ENCODE measurements at places on chromosomes 1 and 21.

- DNase-seq: no peak
Measured at GRCh38 chr1:83839566-83840173, 159.3 kb downstream of the TTLL7 start.

DNA sequence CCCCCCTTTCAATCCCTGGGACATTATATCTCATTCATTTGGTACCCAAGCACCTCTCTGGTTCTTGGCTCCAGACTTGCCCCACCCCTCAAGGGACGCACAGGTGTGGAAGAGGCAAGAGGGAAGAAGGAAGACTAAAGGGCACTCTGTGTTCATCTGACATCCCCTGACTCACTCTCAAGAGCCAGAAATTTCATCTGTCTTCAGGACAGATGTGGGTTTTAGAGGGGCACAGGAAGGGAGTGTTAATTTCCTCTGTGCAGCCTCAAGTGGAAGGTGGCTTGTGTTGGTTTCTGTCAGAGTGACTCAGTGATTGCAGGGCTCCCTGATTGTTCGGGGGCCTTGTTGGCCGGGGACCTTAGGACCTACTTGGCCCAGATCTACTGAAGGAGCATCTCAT is 2.4 kb downstream of the C2CD4D start:
- no peak for DNase-seq

DNA sequence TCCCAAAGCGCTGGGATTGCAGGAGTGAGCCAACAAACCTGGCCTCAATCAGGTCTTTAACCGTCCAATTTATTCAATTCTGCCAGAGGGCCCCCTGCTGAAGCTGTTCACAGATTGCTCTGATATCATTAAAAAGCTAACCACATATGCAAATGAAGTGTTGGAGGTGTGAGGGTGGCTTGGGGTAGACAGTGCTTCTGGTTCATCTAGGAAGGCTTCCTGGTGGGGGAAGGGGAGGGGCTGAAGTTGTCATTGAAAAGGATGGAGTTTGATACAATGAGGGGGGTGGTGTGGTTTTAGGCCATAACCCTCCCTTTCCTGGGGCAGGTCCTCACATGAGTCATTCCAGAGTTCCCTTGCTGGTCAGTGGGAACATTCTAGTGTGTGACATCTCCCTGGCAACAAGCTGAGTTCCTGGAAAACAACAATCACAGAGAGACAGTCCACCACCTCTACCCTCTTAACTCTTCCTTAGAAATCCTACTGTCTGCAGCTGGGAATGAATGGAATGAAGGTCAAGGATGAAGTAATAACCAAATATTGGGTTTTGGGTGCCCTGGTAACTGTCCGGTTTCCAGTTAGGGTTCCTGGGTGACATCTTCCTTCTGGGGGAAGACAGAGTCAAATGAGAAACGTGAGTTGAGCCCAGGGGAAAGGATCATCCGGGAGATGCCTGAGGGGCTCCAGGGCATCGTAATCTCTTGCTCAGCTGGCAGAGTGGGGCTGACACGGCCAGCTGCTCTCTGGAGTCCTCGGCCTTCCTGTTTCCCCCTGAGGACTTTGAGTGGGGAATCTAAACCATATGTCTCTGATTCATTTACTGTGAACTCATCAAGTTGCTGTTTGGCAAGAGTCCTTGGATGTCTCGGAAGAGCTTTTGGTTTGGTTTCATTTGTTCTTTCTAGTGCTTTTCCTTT is 32.2 kb downstream of the BATF3 start:
- no peak for DNase-seq

GRCh38 chr1:152997901-152998300 is 3.6 kb upstream of the SPRR3 start:
- no peak for DNase-seq

- no peak for DNase-seq
Measured at GRCh38 chr21:44780137-44780502, 21.5 kb downstream of the UBE2G2 start.

DNA sequence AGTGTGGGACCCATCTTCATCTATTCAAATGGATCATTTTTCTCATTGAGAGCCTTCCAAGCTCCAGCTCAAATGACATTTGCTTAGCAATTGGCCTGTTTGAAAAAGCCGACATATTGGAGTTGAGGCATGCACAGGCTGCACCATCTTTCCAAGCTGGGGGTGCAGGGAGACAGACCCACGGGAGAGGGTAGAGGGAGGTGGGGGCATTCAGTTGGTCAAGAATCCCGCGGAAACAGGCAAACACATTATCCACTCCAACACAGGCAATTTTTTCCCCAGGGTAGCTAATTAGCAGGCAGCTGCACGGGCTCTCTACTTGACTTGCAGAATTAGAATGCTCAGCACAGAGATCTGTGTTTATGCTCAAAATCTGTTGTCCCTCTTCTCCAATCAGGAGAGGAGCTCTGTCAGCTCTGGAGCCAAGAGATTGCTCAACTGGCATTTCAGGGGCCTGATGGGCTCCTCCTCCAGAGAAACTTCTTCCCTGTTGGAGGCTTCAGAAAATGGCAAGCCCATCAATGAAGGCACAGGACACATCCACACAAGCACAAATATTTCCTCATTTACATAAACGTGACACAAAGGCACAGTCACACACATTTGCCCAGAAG is 267.8 kb downstream of the FOXD2 start:
- no peak for DNase-seq

DNA sequence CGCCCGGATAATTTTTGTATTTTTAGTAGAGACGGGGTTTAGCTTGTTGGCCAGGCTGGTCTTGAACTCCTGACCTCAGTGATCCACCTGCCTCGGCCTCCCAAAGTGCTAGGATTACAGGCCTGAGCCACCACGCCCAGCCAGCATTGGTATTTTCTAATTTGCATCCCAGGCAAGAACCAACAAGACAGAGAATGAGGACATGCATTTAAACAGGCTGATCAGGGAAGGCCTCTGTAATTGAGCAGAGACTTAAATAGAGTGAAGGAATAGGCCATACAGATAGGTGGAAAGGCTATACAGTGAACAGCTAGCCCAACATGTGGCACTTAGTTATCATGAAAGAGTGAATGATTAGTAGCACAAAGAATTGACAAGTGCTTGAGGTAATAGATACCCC is 230.4 kb downstream of the SLC35F3 start:
- DNase-seq: no peak

DNA sequence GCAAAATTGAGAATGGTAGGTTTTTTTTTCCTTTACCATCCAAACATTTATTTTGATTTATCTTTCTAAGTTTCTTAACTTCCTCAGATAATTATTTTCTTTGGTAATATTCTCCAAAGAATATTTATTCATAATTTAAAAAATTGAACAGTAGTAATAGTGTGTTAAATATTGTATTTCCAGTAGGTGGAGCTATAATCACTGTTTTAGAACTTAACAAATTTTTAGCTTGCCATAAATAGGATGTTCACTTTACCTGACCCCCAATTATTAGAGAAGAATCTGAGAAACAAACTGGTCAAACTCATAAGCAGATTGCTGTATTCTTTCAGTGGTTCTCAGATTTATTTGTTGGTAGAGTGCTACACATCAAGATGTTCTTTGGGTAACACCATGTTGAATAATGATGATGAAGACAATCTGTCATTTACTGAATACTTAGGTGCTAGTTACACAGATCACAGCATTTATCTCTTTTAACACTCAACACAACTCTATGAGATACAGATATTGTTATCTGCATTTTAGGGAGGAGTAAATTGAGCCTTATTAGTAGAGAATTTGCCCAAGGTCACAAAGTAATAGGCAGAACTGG is 82.4 kb upstream of the GPR88 start:
- DNase-seq: no peak

- DNase-seq: no peak
Measured at GRCh38 chr21:15669247-15669646, 60.5 kb upstream of the USP25 start.

Data from activated CD4-positive, alpha-beta T cell treated with anti-CD3 and anti-CD28 coated beads, Interleukin-2, amount 50 U/mL, for 48 hours (primary cell).